Astrocyte of the hippocampus (primary cell): ENCODE measurements at places on chromosomes 5 and 9.
A peak's percentile ranks its signal among the peaks of the same experiment; 100 is the strongest.

DNA sequence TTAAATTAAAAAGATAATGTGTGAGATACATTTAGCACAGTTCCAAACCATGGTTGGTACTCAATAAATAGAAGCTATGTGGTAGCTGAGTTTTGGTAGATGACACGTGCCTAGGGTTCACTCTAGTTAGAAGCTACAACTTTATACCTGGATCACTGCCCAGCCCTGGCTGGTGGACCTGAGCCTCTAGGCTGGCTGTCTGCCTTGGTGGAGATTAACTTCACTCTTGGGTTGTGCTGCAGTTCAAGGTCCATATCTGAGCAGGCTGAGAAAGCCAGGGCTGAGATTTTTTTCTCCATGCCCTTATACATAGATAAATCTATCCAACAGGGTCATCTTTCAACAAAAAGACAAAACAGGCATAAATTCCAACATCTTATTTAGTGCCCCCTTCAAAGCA lies 44.6 kb upstream of the SPDL1 start:
- DNase-seq: peak; percentile 20

- peak; percentile 96 for DNase-seq
Measured at GRCh38 chr9:38620483-38621433, at the start of gene ANKRD18A. Gene ANKRD18A (minus strand): TSS chr9:38620596. CDS start chr9:38620285, 311 bp downstream.

- DNase-seq: peak; percentile 62
Measured at GRCh38 chr5:24742334-24742733, 97.6 kb upstream of the CDH10 start.

DNA sequence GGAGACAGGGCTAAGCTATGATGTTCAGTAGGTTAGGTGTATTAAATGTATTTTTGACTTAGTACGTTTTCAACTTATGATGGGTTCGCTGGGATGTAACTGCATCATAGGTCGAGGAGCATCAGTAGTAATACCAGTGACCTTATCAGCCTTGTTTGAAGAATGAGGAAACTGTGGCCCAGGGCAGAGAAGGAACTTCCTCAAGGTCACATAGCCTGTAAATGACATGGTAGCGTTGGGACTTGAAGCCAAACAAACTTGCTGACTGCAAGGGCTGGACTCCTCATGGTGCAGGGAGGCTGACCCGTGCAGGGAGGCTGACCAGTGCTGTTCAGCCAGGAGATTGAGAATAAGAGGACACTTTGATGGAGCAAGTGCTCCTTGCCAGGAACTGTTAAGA lies 21.3 kb upstream of the PTPN3 start:
- DNase-seq: no peak
